ENCODE measurements at places on chromosomes 3 and 15.
A peak's percentile ranks its signal among the peaks of the same experiment; 100 is the strongest.

- peak; percentile 72 for DNase-seq
Measured at GRCh38 chr3:109081746-109082510, 36.0 kb downstream of the MORC1 start.

- no peak for DNase-seq
Measured at GRCh38 chr3:22474706-22475445, 723.9 kb upstream of the ZNF385D start.

DNA sequence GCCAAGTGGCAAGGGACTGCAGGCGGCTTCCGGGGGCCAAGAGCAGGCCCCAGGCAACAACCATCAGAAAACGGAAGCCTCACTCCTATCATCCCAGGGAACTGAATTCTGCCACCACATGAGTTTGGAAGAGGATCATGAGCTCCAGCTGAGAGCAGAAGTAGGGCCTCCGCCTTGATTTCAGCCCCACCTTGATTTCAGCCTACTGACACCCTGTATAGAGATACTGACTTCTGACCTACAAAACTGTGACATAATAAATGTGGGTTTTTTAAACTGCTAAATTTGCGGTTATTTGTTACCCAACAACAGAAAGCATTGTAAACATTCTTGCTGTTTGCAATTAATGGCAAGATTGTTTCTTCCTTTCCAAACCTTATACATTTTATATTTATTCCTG is 21.6 kb upstream of the RARRES1 start:
- DNase-seq: no peak

DNA sequence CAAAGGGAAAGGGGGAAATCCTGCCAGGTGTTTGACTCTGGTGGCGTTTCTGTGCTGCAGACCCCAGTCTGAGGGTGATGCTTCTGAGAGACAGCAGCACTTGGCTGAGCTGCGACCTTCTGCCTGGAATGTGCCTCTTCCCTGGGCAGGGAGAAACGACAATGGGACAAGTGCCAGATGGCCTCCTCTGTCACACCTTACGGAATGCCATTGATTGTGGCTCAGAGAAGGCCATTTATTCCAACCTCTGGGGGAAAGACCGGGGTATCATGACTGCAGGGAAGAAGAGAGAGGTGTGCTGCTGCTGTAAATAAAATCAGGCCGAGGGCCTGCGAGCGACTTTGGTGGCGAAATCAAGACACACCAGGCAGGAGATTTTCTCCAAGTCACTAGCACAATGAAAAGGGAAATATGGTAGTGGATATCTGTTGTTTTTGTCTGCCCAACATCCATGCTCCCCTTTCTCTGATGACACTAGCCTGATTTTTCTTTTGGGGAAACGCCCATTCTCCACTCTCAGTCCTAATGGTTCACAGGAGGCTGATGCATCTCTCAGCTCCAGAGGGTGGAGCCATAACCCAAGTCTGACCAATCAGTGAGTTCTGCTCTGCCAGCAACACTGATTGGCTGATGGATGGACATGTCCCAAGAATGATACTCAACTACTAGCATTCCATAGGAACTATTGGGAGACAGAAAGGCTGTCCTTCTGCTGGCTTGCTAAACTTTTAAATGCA is 336.1 kb downstream of the FOXP1 start:
- no peak for DNase-seq

DNA sequence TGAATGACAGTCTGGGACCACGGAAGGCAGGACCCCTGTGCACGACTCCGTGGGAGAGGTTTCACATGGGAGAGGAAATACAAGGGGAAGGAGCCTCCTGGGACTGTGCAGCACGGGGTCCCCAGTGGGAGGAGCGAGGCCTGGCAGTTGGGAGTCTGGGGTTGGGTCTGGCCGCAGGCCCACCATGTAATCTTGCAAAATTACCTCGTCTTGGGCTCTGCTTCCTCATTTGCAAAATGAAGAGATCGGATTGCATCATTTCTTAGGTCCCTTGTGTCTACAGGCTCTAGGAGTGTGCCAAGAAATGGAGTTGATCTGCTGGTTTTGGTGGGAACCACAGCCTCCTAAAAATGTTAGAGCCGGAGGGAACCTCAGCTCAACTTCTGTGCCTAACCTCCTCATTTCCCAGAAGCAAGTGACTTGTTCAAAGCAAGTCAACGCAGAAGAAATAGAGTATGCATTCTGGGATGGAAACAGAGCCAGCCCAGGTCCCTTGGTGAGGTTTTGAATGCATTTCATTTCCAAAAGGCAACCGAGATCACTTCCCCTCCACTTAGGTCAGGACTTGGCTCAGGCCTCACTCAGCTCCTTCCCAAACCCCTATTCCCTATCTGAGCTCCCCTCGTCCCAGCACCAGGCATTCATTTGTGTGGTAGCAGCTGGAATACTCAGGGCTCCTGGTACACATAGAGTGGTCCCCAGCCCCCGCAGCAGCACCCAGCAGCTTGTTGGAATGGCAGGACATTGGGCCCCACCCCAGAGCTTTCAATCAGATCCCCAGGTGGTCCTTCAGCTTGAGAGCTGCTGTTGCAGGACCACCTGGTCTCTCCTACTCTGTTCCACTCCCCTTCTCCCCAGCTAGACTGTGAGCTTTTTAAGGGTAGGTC is 267.7 kb downstream of the XXYLT1 start:
- no peak for DNase-seq

- no peak for DNase-seq
Measured at GRCh38 chr3:186354100-186354499, 7.9 kb downstream of the DGKG start.

DNA sequence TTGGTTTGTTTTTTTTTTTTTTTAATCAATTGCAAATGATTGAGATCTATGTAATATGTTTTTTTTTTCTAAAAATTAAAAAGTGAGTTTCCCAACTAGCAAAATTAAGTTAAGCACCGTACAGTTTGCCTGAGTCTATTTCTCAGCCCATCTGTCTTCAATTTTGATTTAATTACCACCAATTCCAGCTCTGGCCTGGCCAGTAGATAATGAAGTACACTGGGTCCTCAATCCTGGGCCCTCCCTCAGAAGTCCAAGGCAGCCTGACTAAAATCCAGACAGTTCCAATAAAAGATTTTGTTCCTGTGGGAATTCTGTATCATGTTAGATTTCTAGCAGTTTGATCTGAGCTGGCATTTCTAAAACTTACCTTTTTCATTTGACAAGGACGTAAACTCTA is 887.2 kb downstream of the NAALADL2 start:
- no peak for DNase-seq

GRCh38 chr3:121735047-121735696 is 14.4 kb downstream of the GOLGB1 start:
- DNase-seq: no peak

GRCh38 chr15:86877171-86877631 is 797.5 kb downstream of the AGBL1 start:
- DNase-seq: no peak

GRCh38 chr3:36595511-36595910 is 168.8 kb downstream of the DCLK3 start:
- no peak for DNase-seq

GRCh38 chr3:172580680-172581401 is 57.6 kb upstream of the TNFSF10 start:
- no peak for DNase-seq

DNA sequence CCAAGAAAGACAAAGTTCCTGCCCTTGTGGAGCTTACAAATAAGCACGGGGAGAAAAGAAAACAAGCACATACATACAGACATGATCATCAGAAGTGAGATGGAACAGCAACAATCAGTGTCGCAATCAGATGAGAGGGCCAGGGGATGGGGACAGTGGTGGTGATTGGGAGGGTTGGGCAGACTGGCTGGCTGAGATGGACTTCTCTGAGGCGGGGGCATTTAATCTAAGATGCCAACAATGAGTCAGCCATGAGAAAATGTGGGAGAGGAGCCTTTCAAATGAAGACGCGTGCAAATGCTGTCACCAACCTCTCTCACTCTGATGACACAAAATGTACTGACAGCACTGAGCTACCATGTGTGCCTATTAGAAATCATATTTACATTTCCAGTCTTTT is 81.4 kb downstream of the NCEH1 start:
- no peak for DNase-seq

- DNase-seq: no peak
Measured at GRCh38 chr3:149179220-149179619, 42.4 kb downstream of the CP start.

GRCh38 chr3:133753107-133753778 is 7.0 kb downstream of the TF start:
- DNase-seq: no peak
